Renal cortex interstitium (tissue), 15 donors: ENCODE measurements at places on chromosomes 5 and 9.

DNA sequence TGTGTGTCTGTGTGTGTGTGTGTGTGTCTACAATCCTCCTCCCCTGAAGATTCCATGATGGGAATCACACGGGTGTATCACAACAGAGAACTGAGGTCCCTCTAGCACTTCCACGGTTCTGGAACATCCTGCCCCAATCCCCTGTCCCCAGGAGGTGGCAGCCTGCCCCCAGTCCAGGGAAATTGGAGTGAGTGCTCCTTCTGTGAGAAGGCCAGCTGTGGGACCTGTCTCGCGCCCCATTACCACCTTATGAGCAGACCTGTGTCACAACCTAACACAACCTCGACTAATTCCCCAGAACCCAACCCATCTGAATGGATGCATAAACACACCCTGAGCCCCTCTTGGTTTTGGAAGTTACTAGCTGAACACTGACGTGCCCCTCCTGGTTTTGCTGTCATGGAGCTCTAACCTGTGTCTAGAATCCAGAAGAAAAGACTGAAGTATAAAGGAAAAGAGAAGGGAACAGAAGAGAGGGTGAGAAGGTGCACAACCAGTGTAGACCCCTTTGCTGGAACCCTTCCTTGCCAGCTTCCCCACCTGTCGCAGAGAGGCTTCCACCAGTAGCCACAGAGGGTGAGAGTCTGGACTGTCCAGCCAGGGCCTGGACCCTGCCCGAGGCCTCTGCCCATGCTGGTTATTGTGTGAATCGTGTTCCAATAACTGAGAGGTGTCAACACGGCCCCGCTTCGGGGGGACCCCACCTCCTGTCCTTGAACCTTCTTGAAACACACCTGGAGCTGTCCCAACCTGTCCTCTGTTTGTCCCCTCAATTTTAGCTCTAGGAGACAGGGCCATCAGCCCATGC is 3.4 kb downstream of the BTNL9 start:
- DNase-seq = no peak

DNA sequence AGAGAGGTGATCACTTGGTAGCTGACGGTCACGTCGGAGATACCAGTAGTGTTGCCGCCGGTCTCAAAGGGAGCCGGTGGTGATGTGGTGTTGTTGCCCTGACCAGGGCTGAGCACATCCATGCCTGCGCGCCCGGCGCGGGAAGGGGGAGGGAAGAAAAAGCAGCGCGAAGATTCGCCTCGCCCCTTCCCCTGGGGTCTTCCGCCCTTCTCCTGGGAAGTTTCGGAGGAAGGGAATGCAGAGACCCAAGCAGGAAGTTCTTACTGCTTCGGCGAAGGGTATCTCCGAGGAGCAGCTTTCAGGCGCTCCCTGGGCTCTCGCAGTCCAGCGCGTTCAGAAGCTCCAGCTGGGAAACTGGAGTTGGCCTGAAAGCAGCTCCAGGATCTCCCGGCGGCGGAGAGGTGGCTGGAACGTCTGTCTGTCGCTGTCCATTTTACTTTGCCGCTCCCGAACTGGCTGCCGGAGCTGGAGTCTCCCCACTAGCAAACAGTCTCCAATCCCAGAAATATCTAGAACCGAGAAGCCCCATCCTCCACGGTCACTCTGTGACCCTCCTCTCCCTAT is 565 bp downstream of the HTR1A start:
- DNase-seq = no peak

GRCh38 chr5:52925001-52925400 is 64.2 kb upstream of the ITGA2 start:
- no peak for DNase-seq

- no peak for DNase-seq
Measured at GRCh38 chr5:180431932-180432331, 62.2 kb upstream of the CNOT6 start.

- DNase-seq = no peak
Measured at GRCh38 chr5:102622262-102622661, 123.5 kb upstream of the SLCO6A1 start.

DNA sequence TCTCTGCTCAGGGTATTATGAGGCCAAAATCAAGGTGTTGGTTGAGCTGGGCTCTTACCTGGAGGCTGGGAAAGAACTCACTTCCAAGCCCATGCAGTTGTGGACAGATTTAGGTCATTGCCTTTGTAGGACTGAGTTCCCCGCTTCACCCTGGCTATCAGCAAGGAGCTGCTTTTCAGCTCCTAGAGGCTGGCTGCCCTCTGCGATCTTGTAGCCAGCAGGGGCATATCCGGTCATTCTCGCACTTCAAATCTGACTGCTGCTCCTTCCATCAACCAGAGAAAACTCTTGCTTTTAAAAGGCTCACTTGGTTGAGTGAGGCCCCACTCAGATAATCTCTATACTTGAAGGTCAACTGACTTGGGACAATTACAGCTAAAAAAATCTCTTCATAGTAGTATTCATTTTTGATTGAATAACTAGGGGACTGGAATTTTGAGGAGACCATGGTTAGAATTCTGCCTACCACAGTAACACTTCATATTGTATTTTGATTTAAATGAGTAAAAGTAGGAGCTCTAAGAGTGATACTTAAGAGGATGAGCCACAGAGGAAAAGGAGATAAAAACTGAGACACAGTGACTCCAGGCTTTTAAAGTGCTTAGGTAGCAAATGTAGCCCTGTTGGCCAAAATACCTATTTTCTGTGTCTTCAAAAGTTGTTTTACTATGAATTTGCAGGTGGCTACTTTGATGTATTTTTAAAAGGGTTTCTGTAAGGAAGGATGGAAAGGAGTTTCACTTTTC is 137.4 kb downstream of the CD180 start:
- no peak for DNase-seq

DNA sequence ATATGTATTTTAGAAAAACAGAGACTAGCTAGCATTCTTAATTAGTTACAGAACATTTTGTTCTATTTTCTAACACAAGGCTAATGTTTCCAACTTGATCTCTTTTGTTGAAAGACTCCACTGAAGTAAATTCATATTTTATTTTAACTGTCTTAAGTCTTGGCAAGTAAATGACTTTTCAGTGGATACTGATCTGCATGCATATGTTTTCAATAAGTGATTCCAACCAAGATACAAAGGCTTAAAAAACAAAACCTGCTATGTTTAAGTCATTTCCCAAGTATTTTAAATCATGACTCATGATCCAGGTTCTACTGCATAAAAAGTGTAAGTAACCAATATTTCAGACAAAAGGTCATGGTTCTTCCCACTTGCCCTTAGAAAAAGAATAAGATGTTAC is 5.7 kb downstream of the CDO1 start:
- DNase-seq = no peak

- DNase-seq = no peak
Measured at GRCh38 chr5:181153814-181154213, 6.4 kb downstream of the OR2V2 start.

GRCh38 chr9:28050046-28050445 is 476.8 kb upstream of the C9orf72 start:
- no peak for DNase-seq

GRCh38 chr5:157750320-157750719 is 6.8 kb downstream of the LSM11 start:
- no peak for DNase-seq

GRCh38 chr5:64566310-64566916 is 60.6 kb downstream of the RGS7BP start:
- DNase-seq = peak; percentile 19

DNA sequence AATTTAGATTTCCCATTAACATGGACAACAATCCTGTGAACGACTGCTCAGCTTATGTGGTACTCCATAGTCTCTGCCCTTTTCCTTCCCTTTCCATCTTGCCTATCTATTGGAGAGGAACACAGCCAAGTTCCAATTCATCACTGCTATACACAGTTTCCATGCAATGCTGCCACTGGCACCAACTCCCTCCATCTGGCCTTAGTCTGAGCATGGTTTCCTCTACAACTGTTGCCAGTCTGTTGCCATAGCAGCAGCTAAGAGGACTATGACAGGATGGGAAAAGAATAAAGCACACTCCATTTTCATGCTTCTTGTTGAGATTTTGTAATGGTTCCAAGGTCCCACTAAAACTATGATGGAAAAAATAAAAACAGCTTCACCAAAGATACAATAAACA is 189.0 kb downstream of the HCN1 start:
- DNase-seq = no peak

- DNase-seq = no peak
Measured at GRCh38 chr5:33850100-33850594, 41.6 kb downstream of the ADAMTS12 start.

GRCh38 chr5:43874772-43875171 is 271.8 kb downstream of the NNT start:
- DNase-seq = no peak

- DNase-seq = no peak
Measured at GRCh38 chr9:136010176-136010575, 49.0 kb upstream of the UBAC1 start.

- DNase-seq = no peak
Measured at GRCh38 chr5:168848569-168848968, 269.4 kb upstream of the PANK3 start.

GRCh38 chr5:66015196-66015960 is 89.0 kb downstream of the ERBIN start:
- DNase-seq = no peak

GRCh38 chr5:9733486-9733885 is 103.3 kb upstream of the TAS2R1 start:
- DNase-seq = no peak

DNA sequence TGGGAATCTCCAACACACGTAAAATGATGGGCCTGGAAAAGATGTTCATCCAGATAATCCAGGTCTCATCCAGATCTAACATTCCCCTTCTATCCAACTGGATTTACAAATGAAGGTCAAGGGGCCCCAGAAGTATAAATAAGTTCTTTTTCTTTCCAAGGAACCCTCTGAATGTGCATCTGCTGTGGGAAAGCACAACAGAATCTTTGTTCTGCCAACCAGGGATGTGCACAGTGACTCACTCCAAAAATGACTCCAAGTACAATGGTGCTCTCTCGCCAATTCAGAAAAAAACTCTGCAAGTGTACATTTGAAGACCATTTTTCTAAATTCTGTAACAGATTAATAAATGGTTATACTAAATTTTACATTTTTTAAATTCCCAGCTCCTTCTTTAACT is 12.4 kb downstream of the RAPGEF6 start:
- DNase-seq = no peak

DNA sequence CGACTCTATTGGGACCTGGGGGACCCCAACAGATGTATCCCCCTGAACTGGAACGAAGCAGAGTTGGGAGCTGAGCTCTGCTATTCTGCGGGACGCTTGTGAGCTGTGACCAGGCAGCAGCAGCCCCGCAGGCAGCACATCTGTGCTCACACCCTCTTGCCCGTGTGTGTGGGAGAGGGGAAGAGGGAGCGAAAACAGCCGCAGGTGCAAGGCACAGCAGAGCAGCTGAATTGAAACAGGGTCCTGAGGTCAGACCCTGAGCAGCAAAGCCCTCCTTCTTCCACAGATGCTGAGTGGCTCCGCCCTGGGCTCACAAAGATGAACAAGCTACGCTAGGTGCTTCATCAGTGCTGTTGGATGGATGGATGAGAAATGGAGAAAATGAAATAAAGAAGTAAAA is 198.7 kb downstream of the HSPA4 start:
- no peak for DNase-seq

- no peak for DNase-seq
Measured at GRCh38 chr5:99054972-99055371, 126.2 kb upstream of the CHD1 start.

- DNase-seq = no peak
Measured at GRCh38 chr5:89168766-89169165, 285.8 kb upstream of the MEF2C start.

GRCh38 chr5:120413686-120414085 is 50.4 kb upstream of the PRR16 start:
- DNase-seq = no peak

DNA sequence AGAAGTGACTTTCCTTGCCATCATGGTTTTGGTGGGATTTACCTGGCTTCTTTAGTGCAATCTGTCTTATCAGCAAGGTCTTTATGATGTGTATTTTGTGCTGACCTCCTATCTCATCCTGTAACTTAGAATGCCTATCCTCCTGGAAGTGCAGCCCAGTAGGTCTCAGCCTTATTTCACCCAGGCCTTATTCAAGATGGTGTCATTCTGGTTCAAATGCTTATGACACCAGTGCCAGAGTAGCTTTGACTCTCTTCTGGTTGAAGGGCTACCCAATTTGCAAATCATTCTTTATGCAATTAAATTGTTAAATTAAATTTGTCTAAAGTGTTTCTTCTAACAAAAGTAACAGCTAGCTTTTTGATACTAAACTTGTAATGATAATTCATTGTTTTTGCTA is 58.8 kb upstream of the PRDM9 start:
- DNase-seq = no peak

DNA sequence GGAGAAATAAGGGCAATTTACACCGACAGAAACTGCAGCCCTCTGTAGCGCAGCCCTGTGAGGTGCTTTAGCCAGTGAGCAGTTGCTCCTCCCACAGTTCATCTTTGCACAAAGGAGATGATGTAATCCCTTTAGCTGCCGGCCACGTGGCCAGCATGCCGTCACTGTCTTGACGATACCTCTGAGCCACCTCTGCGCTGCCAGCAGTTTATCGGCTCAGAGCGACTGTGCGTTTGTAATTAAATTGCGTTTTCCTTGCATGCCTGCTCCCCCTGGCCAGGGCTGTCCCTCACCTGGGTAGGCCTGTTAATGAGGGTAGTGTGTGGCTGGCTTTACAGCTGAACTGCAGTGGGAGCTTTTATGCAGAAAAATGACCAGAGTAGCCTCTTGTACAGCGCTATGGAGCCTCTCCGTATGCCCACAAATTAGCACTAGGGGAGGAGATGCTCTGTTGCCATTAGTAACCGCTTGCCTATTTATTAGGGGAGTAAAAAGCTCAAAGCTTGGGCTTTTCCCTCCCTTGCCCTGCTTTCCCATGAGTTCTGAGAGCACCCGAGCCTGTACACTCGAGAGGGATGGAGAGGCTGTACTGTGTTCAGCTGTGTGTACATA is 107.0 kb downstream of the TRIO start:
- peak; percentile 51 for DNase-seq

GRCh38 chr5:137741718-137742117 is 5.8 kb upstream of the KLHL3 start:
- DNase-seq = no peak
